Mesenteric fat pad (tissue), 1 donor: ENCODE measurements at places on chromosomes 7 and 10.

GRCh38 chr7:18497800-18498199, 2.3 kb downstream of the HDAC9 start:
- DNase-seq, result no peak

GRCh38 chr7:134298902-134299683, 17.6 kb downstream of the SLC35B4 start:
- DNase-seq, result no peak

- DNase-seq, result no peak
Measured at GRCh38 chr7:99083733-99084132, 60.2 kb downstream of the SMURF1 start.

DNA sequence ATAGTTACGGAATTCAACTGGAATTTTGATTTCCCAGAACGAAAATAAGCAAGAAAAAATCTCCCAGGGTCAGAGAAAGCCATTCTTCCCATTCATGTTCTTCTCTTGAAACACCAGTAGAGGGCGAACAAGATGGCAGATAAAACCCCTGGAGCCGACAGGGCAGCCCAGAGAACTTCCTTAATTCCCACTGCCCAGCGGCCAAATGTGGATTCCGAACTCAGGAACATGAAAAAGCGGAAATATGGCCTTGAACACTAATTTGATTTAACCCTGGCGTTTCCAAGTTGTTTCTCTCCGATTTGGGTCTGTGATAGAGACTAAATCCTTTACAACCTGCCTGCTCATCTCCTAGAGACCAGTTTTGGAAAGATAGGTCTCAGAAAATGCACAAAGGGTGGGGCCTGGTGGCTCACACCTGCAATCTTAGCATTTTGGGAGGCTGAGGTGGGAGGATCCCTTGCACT, 100.7 kb upstream of the WAC start:
- DNase-seq, result no peak

DNA sequence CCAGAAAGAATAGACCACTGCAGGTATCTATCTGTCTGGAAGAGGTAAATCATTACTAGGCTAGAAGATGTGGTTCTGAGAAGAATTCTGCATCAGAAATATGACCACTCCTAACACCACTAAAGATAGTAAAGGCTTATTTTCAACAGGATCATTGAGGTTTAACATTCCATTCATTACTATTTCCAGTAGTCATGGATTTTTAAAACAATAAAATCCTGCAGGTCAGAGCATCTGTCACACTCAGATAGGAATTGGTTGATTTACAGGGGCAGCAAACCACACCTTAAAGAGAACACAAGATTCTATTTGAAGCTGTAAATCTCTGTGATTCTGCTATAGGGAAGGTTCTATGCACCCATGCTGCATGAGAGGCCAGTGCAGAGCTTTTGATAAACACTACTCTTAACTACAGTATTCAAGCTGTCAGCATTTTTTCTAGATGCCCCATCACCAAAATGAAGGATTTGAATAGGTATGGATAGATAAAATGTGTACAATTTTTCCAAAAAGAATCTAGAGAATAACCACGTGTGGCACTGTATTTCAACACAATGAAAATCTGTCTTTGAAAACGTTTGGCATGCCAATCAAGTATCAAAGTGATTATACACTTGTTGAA, 14.6 kb downstream of the LRRC17 start:
- DNase-seq, result no peak

GRCh38 chr10:80518143-80518806, 19.4 kb upstream of the SH2D4B start:
- DNase-seq, result no peak

- no peak for DNase-seq
Measured at GRCh38 chr7:50562136-50562535, 3.1 kb downstream of the DDC start.

DNA sequence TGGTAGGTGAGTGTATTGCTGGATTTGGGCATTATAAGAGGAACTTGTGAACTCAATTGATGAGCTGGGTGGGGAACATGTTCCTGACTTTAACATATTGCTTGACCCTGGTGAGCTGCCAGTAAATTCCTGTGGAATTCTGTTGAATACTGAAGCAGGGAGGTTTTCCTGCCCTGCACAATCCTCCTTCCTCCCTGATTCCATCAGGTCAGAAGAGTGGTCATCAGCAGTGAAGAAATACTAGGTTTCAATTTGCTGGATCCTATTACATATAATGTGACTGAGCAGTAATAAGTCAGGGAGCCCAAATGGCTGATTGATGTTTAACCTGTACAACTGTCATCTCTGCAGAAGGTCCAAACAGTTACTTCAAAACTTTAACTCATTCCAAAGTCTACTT, 581.2 kb downstream of the SUGCT start:
- DNase-seq, result no peak

DNA sequence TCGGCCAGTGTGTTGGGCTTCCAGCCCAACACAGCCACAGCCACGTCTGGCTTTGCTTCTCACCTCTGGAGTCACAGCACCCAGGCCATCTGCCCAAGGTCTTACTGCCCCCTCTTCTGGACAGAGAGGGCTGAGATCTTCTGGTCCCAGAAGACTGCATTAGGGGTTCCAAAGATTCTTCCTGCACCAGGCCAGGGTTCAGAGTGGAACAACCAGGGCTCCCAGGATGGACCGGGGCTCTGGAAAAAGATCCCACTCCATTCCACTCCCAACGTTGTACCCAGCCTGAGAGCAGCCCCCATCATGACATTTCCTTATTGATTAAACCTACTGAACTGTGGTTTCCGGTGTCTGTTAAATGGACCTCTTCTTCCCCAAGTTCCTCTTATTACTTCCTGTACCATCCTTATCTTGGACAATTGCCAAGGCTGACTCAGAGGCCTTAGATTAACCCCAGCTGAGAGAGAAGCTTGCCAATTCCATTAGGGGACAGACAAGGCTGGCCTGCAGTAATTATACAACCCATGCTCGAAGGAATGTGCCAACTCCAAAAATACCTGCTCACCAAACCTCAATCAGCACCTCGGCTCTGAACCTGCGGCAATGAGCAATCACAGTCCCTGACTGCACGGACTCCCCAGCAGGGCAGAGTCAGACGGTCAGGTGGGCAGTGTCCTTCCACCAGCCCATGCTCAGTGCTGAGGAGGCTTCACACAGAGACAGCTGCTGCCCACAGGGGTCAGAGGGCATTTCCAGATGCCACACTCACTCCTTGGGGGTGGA, 47.9 kb upstream of the NPFFR1 start:
- DNase-seq, result no peak

GRCh38 chr7:131970602-131971001, 414.2 kb upstream of the PODXL start:
- no peak for DNase-seq
